ENCODE measurements at places on chromosomes 7 and 10.
A peak's percentile ranks its signal among the peaks of the same experiment; 100 is the strongest.

GRCh38 chr7:141302617-141303016 is 228.8 kb downstream of the TMEM178B start:
- no peak for DNase-seq

DNA sequence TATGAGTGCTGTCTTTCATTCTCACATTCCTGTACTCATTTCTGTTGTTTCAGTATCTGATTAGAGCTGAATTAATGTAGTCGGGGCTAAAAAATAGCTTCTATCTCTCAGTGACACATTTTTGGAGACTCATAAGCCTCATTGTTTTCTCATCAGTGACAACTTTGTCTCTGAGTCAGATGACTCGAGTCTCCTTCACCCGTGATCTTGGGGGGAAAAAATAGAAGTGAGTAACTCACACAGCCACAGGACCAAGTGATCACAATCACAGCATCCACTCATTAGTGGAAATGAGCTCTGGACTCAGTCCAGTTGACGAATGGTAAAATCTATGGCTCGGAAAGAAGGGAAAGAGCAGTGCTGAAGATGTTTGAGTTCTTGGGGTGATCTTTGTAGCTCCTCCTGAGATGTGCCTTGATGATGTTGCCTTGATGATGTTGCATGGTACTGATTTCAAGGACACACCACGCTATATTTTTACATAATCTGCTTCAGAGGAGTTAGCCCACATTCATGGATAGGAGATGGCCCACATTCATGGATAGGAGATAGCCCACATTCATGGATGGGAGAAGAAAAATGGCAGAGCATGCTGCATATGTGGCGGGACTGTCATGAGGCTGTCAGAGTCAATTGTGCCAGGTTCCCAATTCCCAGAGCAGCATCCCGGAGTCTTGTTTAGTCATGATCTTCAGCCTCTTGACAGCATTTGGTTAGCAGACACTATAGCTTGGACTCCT is 214.7 kb downstream of the CELF2 start:
- DNase-seq, result no peak

- no peak for DNase-seq
Observed at GRCh38 chr10:34905200-34905927, 90.3 kb upstream of the PARD3 start.

DNA sequence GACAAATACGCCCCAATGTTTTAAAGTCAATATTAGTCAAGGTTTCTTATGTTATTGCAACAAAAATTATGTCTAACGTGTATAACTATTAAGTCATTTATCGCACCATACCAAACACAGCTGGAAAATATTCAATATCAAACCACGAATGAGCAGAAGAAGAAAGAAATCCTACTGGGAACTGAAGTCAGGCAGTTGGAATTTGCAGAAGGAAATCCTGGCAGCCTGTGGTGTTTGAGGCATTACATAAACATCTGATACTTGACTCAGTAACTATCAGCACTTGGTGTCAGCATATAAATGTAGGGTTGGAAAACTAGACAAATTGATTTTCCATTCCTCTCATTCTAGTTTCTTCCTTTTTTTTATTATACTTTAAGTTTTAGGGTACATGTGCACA is 83.4 kb upstream of the NUPR2 start:
- DNase-seq, result no peak

DNA sequence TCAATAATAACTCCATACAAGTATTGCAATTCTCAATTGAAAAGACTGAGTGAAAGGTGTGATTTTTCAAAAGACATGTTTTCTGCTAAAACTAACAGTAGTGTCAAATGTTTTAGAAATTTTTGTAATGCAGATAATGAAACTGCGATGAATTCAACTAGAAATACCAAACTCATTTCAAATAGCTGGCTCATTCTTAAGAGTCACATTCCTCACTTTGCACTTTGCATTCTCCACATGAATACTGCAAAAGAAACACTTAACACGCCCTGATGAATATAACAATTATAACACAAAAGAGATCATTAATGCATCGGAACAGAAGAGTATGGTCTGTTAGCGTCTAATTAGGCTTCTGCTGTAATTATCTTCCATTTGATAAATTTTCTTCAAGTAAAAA is 15.5 kb upstream of the TSPAN12 start:
- DNase-seq, result no peak

DNA sequence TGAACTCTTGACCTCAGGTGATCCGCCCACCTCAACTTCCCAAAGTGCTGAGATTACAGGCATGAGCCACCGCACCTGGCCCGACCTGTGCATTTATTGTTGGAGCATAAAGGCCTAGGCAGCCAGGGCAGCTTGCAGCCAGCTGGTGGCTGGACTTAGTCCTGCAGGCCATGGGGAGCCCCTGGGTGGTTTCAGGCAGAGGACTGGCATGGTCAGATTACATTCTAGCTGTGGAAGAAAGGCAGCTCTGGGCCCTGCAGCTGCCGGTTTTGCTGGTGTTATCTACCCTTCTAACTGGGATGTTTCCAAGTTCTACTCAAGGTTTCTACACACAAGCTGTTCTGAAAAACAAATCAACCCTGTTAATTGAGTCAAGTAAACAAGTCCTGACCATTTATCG is 22.7 kb upstream of the MKRN1 start:
- no peak for DNase-seq

DNA sequence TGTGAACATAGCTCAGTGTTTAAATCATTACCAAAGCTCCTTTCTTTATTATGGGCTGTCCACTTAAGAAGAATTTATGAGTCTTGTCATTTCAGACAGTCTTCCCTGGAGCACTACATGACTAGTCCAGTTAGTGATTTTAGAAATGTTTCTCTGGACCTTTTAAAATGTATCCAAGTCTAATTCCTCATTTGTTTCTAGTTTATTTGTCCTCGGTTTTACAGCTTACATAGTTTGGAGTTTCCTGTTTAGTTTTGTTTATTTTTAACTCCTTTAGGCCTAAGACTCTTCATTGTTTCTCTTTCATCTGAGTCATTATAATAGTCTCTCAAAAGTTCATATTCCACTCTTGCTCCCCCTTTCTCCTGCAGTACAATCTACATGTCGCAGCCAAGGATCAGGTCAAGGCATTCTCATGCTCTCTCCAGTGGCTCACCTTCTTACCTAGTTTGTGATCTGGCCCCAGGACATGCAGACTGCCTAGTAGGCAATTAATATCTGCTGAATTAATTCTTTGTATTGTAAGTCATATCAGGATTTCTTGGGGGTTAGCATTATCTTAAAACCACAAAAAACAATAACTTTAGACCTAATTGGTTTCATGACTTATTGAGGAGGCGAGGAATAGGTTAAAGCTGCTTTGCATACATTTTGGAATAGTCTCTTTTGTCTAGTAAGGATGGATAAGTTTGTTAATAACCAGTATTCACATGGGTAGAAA is 93.8 kb downstream of the MAPK8 start:
- no peak for DNase-seq

DNA sequence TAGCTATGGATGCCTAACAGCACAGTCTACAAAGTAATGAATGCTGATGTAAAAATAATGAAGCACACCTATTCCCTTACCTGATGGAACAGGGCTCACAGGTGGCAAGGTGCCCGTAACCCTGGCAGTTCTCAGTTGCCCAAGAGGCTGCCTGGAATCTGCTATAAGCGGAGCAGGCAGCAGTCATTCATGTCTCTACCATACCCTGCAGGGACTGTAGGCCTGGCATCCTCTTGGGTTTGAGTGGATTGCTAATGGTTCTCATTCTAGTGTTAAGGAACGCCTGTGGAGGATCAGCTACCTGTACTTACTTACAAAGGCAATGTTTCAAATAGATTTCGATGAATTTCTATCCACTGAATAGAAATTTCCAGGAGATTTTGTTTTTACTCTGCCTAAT is 38.4 kb downstream of the BAIAP2L1 start:
- no peak for DNase-seq

DNA sequence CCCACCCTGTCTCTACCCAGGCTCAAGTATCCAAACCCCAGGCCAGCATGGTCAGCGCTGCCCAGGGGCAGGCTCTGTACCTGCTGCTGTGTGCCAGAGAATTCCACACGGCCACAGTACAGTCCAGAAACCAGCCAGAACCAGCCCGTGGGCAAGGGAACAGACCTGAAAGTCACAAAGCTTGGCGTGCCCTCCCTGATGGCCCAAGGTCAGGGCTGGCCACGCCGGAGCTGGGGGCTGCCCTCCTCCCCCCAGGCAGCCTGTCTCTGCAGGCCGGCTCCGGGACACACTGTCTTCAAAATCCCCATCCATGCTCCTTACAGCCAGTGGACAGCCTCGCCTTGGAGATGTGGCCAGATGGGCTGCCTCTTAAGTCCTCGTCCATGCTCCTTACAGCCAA is 78.4 kb downstream of the CTBP2 start:
- no peak for DNase-seq

GRCh38 chr10:132876131-132876860 is 66.1 kb downstream of the CFAP46 start:
- DNase-seq, result no peak

DNA sequence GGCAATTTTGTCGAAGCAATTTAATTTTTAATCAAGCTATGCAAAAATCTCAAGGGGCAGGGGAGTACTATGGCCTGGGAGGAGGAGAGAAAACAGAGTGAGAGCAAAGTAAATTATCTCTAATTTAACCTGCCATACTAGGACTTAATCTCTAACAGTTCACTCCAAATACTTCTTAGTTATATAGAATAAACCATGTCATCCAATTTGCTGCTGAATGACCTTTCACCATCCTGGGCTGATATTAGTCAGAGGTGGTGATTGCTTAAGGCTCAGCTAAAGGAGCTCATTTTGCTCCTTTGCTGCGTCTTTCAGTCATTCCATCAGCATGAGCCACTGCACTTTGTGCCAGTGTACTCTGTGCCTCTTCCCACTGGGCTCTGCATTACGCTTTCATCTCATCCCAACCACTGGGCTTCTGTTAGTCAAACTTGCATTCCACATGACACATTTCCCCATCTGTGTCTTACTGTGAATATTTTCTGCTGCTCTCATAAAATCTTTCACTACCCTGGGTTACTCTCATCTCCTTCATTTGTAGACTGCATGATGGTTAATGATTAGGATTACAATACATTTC is 84.3 kb downstream of the CD36 start:
- DNase-seq, result peak; percentile 32
